ENCODE measurements at places on chromosomes 2 and 18. TPM values are rescaled to one million over a fixed set of nuclear protein-coding genes. Genes with fewer than 3 reads are reported as not detected.

GPR75 gene
- polyA plus RNA-seq, result 0.84 TPM

SOX11 gene
- 1.0 TPM for polyA plus RNA-seq

SCYGR3 gene
- polyA plus RNA-seq, result not detected

SIX2 gene
- polyA plus RNA-seq, result 2.0 TPM

DNA sequence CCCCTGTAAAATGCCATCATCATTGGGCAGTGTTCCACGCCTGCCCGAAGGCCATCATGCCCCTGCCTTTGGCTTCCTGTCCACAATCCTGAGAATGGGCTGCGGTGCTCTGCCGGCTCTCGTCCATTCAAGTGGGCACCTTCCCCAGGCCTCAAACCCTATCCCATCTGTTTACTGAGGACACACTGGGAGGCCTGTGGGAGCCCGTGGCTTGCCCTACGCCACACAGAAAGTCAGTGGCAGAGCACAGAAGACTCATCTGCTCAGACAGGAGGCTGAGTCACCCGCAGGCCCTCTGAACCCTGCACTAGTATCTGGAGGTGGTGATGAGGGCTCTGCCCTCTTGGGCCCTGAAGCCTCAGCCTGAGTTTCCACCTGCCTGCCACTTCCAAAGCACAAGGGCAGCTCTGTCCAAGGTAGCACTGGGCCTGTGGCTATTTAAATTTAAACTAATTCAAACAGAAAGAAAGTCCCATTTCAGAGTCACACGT lies 19.1 kb upstream of the ANKRD53 start:
- DNase-seq, result no peak

GRCh38 chr2:178482437-178482836 lies 2.2 kb downstream of the PLEKHA3 start:
- no peak for DNase-seq

GRCh38 chr18:26685438-26686157 lies 137.2 kb upstream of the KCTD1 start:
- DNase-seq, result no peak

STRN gene
- polyA plus RNA-seq, result 9.2 TPM

GRCh38 chr18:74013955-74014354 lies 133.7 kb downstream of the FBXO15 start:
- DNase-seq, result no peak

DNA sequence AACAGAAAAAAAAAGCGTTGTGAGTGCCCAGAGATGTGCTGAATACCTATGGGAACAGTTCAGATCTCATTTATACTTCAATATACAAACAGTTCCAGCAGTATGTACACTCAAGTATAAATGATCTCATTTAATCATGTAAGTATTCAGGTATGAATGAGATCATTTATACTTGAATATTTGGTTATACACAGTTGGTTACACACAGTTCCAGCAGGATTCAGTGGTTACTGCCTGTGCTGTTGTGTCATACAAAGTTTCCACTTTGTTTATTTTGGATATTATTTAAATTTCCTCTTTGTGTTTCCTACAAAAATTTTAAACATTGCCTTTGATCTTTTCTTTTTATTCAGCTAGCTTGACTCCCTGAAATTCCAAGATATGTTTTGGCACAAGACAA lies 293.5 kb upstream of the SLC39A10 start:
- no peak for DNase-seq

DNA sequence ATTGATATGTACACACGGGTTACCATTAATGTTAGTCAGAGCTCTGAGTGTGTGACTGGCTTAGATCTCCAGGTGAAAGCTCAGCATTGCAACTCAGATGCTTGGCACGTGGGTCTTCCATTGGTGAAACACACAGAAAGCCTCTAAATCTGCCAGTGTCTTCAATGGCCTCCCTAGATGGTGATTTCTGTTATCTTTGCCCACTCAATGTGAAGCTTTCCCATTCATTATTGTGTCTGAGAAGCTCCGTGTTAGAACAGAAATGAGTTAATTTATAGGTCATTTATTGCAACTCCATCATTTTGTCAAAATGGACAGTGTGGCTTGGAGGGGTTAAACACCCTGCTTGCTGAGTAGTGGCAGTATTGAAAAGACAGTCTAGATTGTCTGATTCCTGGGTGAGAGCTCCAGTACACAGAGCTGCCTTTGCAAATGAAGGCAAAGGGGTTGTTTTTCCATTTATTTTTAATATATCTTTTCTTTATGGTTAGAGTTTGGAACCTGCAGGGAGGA lies 64.7 kb upstream of the GCFC2 start:
- no peak for DNase-seq

DNA sequence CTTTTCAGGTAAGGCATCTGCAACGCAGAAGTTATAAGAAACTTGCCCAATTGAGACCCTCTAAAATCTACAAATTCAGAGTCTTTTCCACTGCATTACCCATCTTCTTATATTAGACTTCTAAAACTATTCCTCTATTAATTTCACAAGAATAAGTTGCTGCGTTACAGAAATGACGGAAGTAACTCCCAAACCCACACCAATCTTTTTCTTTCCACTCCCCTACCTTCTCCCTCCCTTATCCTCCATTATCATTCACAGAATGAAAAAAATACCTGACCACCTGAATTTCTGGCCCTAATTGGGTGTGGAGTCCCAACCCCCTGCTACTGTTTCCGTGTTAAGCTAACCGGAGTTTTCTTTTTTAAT lies 689 bp downstream of the RPRD1A start:
- no peak for DNase-seq

ANKRD30BL gene
- polyA plus RNA-seq, result not detected

GRCh38 chr18:63664571-63664970 lies 2.9 kb upstream of the SERPINB3 start:
- DNase-seq, result no peak

DNA sequence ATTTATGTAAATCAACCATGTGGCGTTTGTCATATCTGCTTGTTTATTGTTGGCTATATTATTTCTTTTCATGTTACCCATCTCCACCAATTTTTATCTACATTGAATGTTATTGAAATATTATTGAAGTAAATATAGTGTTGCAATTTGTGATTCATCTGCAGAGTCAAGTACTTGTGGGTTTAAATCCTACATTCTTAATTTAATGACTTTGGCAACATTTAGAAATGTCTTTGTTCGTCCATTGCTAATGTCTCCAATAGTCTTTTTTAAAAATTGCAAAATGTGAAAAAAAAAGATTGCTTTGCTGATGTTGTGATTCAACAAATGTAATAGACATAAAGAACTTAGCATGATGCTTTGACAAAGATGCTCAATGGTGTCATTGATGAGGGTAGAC lies 1572.8 kb upstream of the PIK3C3 start:
- DNase-seq, result no peak

GRCh38 chr2:136210455-136210805 lies 92.5 kb upstream of the CXCR4 start:
- no peak for DNase-seq

- DNase-seq, result no peak
Measured at GRCh38 chr2:121721926-121722325, 14.7 kb downstream of the NIFK start.

MEP1B gene
- polyA plus RNA-seq, result not detected

- no peak for DNase-seq
Measured at GRCh38 chr18:35284841-35285240, 5.2 kb downstream of the ZSCAN30 start.

- no peak for DNase-seq
Measured at GRCh38 chr18:23266717-23267446, 131.6 kb downstream of the CABLES1 start.

PRKAG3 gene
- not detected for polyA plus RNA-seq

DNA sequence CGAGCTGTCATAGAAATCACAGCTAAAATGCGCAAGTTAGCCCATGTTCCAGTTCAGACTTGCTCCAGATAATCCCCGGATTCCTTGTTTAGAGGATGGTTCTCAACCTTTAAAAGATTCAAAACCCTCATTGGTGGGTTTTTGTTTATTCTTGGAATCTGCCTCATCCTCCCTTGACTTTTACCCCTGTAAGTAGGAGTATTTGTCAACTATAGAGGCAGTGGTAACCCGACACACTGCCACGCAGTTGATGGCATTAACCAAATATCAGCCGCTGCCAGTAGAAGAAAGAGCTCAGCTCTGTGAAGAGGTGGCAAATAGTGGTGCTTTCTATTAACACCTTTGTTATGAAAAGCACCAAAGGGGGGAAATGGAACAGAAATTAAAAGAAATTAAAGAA lies 40.4 kb upstream of the SELENOI start:
- DNase-seq, result no peak

IL36A gene
- not detected for polyA plus RNA-seq

DNA sequence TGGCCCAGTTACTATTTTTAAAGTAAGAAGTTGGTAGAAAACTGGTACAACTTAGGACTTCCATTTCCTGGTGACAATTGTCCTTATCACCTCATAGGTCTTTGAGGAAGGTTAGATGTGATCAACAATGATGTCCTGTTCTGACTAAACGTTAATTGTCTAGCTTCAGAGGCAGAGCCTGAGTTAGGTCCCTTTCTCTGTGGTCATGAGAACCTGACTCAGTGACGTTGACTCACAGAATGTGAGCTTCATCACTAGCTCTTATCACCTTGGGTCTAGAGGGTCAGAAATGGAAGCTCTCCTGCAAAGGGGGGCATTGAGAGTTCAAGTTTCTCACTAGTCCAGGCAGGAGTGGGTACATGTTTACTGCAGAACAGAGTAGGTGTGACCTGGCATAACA lies 60.6 kb upstream of the ATP8B1 start:
- no peak for DNase-seq

DNA sequence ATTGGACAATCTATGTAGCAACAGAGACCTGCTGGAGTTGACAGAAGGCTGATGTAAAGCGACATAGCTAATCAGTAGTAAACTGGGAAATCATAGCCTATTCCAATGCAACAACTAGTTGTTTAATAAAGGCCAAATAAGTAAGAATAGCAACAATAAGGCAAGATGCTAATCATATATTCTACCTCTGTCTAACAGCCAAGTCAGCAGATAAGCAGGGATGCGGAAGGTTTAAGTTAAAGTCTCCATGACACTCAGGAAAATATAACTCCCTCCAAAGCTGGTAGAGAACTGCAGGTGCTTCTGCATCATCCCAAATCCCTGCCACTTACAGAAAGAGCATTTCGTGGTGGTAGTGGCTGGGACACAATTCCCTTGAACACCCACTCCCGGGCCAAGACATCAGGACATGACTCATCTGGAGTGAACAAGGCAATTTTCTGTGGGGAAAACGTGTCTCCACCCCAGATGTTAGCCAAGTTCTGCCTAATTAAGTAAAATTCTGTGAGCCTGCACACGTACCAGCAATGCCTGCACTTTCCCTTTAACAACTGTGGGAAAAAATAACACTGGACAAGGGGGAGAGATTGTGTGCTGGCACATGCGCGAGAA lies 413.6 kb upstream of the ID2 start:
- DNase-seq, result no peak

- DNase-seq, result no peak
Measured at GRCh38 chr18:50190926-50191325, 4.0 kb downstream of the MYO5B start.

TNS1 gene
- polyA plus RNA-seq, result 339 TPM

DNA sequence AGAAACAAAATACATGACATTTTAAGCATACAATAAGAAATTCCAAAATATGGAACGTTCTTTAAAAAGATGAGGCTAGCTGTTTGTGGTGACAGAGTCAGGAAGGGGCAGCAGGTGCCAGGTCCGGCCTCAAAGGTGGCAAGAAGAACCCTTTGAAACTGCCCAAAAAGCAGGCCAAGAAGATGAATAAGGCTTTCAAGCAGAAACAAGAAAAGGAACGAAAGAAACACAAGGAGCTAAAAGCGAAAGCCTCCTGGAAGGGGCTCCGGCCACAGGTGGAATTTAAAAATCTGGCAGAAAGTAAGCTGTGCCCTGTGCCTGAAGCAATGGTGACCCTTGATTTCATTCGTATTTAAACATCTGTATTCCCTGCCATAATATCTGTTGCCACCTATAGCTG lies 5.5 kb downstream of the WDR33 start:
- no peak for DNase-seq

ATOH8 gene
- polyA plus RNA-seq, result 22.9 TPM

- no peak for DNase-seq
Measured at GRCh38 chr2:120432976-120433815, 87.3 kb downstream of the INHBB start.

FTCDNL1 gene
- polyA plus RNA-seq, result 0.75 TPM

- no peak for DNase-seq
Measured at GRCh38 chr2:105362862-105363591, 25.7 kb downstream of the C2orf49 start.

DNA sequence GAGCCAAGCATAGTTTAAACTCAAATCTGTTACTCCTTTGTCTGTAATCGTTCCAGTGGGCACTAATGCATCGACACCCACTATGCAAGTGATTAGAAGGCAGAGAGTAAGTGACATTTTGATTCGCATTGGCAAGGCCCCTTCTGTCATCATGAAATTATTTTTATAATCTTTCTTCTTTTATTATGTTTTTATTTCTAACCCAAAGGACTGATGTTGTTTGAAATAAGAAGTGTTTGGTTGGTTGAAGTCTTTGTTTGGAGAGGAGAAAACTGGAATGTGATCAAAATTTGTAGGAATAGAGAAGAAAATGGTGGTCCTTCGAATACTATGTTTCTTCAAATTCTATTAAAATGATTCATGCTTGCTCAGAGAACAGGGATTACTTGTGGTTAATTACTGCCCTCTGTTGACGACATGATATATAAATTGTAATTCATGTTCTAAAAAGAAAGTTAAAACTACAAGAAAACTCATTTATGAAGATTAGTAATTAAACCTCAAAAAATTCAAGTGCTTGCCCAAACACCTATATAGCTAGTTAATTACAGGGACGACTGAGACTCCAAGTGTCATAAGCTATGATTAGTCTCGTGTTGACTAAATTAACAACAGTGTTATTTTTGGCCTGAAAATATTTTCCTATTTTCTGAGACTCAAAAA lies 26.4 kb upstream of the TFPI start:
- DNase-seq, result no peak

GRCh38 chr2:162072976-162073887 lies 783 bp downstream of the DPP4 start:
- DNase-seq, result no peak

DNA sequence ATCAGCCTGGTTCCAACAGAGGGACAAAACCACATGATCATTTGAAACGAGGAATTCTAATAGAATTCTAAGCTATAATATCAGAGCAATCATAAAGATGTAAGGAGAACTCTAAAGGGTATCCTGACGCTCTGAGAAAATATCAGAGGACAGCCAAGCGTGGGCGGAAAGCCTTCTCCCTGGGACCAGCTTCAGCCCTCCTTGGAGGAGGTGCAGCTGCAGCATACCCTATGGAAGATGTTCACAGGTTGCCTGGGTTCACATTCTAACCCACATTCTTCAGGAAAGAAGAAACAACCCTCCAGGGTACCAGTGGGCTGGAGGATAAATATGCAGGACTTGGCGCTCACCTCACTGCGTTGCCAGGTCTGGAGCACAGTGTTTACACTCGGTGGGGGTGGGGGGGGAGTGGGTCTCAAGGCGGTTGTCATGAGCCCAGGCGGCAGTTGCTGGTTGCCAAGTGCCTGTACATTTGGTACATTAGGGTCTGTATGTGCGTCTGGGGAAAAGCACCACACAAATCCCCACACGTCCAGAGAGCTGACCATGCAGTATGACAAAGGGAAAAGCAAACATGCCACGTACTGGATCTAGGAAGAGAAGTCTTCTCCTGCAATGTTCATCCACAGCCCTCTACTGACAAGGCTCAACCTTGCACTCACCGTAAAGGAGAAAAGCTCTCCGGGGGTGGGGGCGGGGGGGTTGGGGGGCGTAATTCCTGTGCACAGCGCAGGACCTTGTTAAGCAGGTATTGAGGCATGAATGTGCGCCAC lies 80.5 kb downstream of the CDH19 start:
- no peak for DNase-seq

IL36B gene
- not detected for polyA plus RNA-seq

GRCh38 chr2:23375448-23375847 lies 9.5 kb upstream of the KLHL29 start:
- DNase-seq, result no peak

SLC23A3 gene
- 0.17 TPM for polyA plus RNA-seq

Measured in heart left ventricle (tissue), 16 donors.